ENCODE measurements at places on chromosomes 1 and 21.

DNA sequence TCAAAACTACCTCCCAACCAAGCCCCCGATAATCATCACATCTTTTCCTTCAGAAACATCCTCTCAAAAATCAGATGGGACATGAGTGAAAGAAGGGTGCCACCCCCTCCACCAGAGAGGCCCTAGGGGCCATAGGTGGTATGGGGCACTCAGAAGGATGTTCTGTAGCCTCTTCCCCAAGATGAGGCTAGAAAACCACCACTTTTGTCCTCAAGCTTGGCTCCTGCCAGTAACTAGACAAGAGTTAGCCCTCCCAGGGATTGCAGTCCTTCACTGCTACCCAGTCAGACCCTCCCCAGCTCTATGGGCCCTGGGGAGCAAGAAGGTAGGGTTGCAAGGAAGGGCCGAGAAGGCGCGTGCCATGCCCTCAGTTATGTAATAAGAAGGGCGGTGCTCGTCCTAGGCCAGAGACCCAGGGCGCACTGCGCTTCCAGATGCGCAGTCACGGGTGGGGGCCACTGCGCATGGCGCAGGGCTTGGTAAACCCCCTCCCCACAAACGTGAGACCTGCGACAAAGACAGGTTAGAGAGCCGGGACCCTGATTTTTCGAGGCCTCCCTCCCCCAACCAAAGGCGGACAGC is 69.7 kb downstream of the CD46 start:
- DNase-seq, result no peak

DNA sequence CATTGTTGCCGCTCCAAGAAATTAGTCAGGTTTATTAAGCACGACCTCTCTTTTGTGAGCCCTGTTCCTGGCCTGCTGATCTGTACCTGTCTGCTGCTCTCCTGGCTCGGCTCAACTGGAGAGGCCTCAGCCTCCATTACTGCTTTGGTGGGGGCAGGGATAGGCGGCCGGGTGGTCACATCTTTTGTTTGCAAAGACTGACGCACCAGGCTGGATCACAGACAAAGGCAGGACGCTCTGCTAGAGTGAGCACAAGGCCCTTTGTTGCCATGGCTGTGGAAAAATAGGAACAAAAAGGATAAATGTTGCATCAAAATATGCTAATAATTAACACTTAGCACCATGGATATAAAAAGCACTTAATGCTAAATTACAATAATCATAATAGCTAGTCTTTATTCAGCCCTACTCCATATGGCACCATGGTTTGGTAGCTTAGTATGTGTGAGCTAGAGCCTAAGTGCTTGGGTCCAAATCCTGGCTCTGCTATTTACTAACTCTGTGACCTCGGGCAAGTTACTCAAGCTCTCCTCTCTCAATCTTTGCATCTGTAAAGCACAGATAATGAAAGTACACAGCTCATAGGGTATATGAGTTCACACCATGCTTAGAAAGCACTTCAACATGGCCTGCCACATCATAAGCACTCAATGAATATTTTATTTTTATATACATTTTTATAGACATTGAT is 28.9 kb upstream of the HPDL start:
- no peak for DNase-seq

DNA sequence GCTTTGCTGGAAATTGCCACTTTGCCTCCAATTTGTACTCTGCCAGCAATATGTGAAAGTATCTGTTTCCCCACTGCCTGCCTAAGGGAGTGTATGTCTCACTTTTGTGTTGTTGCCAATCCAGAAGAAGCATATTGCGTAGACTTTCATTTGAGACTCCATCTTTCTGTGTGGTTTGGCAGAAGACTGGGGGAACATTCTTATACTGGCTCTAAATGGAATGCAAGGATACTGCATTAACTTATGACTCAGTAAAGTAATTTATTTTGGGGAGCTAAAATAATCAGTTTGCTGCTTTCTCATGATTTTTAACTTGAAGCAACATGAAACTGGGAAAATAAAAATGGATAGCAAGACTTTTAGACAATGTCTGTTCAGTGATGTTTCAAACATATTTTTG is 107.7 kb upstream of the TMPRSS2 start:
- DNase-seq, result no peak

DNA sequence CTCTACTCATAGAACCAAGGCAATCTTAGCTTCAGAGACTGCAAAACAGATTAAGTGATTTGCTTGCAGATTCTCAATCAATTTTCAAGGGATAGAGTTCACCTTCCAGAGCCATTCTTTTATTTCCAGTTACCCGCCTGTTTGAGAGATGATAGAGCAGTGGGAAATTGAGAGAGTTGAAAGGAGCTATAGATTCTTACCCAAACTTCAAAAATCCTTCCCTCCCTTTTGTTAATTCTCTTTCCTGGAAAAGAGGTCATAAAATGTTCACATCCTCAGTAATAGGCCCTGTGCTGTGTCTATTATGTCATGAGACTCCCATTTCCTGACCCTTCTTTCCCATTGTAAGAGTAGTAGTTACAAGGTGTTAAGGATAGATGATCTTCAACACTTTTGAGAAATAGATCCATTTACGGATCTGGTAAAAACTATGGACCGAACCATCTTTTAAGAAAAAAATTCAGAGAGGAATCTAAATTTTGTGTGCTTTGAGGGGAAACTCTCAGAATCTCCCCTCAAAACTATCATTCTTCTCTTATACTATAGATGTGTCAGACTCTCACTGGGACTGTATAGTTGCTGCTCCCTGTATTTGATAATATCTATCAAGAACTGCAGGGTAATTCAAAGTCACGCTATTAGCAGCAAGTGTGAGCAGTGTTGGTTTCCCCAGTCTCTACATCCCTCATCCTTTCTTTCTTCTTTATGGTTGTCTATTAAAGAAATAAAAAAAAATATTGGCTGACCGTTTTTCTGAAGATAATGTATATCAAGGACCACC is 8.0 kb downstream of the RGS4 start:
- DNase-seq, result no peak

- DNase-seq, result no peak
Observed at GRCh38 chr1:211326140-211326527, 499 bp upstream of the TRAF5 start.

Data from HL-60 (cell line).